Right atrium auricular region (tissue), 2 donors: ENCODE measurements at places on chromosomes 12 and 14.

GRCh38 chr12:120224304-120225199, 23.6 kb upstream of the RPLP0 start:
- DNase-seq: no peak

DNA sequence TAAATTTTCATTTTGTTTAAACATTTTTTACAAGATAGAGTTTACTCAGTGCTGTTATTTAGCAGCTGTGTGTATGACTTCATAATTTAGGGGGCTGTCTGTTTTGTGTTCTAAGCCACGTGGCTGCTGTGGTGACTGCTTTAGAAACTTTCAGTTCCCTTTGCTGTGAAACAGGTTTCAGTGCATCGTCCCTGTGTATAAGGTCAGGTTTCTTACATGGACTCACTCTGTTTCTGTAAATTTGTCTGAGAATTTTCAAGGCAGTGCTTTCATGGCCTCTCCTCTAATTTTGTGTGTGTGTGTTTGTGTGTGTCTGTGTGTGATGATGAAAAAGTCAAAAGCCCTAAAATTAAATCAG, 32.4 kb downstream of the BICD1 start:
- no peak for DNase-seq

DNA sequence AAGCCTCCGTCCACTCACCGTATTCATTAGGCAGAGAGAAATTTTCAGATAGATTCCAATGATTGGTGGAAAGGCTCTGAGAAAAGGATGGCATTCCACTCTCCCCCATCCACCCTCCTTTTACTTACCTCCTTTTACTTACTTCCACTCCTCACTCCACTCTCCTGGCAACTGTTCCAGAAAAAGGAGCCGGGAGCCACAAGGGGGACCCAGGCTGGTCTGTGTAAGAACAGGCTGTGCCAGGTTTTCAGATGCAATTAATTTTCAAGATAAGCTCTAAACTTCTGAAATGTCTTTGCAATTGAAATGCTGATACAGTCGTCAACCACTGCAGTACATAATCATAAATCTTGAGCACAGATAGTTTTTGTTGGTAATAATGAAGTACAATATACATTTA, 248.8 kb downstream of the ANO6 start:
- no peak for DNase-seq

DNA sequence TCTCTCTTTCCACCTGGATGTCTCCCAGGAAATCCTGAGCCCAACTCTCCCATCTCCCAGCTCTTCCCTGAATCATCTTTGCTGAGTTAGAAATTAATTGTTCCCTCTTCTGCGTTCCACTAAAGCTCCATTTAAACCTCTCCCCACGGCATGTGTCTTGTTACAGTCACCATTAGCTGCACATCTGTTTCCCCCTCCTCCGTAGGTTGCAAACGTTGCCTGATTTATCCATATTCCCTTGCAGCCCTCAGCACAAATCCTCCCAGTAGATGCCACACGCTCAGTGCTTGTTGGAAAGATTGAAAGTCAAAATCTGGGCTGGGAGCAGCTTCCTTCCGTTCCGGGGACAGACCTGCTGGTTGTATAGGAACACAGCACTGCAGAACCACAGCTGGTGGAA, 90.4 kb downstream of the SLC24A4 start:
- no peak for DNase-seq

- DNase-seq: no peak
These were observed 411.9 kb downstream of the FUT8 start for GRCh38 chr14:65824285-65824977.

DNA sequence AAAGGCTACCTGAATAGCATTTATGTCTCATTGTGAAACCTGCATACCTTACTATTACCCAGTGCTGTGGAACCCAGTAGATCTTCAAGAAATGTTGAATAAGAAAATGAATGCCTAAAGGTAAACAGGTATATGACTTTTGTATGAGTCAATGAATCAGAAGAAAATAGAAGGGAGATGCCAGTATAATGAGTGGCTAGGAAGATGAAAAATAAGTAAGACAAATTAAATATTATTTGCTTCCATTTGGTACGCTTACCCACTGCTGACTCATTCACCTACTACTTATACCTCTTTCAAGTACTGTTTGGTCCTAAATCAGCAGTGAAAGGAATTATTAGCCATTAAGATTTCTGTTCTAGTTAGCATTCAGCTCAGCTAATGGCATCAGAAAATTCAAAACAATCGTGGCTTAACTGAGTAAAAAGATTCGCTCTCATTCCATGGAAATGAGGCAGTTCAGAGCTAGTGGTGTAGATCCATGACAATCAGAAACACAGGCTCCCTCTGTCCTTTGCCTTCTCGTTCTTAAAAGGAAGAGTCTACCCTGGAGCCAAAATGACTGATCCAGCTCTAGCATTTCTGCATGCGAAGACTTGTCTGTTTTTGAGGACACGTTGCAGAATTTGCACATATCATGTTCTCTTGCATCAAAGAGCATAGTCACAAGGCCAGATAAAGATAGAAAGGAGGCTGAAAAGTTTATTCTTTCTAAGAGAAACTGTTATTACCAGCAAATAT, 705.8 kb upstream of the USP15 start:
- DNase-seq: no peak

DNA sequence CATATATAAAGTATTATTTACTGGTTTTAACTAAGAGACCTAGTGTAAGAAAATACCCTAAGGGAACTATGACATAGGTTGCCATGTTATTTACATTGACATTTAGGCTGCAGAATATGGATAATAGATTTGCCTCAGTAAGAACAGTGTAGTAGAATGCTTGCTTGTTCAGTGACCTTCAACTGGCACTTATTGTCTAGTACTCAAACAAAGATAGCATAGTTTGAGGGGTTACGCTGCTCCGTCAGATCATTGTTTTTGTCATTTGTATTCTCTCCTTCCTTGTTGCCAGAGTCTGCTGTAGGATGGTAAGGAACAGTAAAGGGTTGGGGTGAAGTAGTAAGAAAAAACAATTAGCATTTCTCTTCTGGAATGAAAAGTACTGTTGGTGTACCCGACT, 33.2 kb downstream of the TOGARAM1 start:
- no peak for DNase-seq

- no peak for DNase-seq
These were observed 523 bp upstream of the REP15 start for GRCh38 chr12:27695556-27696292.

GRCh38 chr14:104049576-104050240, 35.8 kb upstream of the ASPG start:
- no peak for DNase-seq

GRCh38 chr14:61281948-61282275, 774 bp upstream of the TMEM30B start:
- no peak for DNase-seq

GRCh38 chr12:26152507-26153102, 27.8 kb upstream of the BHLHE41 start:
- DNase-seq: no peak

- DNase-seq: no peak
These were observed 76.0 kb upstream of the ST8SIA1 start for GRCh38 chr12:22410486-22410885.

DNA sequence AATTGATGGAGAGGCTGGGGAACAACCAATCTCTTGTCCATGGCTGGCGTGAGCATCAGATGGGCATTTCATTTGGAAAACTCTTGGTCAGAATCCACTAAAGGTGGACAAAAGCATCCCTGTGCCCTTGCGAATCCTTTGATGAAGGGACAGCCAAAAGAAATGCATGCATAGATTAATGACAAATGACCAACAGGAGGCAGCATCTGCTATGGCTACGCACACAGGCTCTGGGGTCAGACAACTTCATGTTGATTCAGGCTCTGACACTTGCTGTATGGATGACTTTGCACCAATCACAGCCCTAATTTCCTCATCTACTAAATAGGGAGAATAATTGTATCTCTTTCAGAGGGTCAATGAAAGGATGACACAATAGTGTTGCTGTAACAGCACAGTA, 117.5 kb downstream of the ASCL4 start:
- no peak for DNase-seq

DNA sequence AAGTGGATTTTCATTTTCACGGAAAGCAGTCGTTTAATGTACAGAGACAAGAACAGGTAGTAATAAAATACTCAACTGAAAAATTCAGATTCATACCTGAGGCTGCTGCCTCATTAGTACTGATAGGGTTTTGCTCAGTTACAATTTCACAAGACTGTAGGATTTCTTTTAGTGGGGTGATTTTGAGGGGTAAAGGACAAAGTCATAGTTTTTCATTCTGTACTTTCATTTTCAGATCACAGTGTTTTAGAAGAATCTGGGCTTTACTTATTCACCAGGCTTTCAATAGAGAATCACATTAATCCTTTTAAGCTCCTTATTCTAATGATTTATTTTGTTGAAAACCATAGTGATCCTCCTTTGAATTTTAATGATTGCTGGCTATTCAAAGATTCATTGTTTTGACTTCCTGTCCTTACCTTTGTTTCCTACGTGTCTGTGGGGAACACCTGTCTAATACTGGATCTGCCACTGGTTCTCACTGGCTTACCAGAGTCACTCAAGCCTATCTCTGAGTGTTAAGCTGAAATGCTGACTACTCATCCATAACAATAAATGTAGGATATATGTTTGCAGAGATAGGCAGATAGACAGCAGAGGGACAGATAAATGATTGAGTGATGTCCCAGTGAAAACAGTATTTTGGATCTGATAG, 243.8 kb upstream of the NPAS3 start:
- no peak for DNase-seq

GRCh38 chr14:68372368-68372767, 420.5 kb downstream of the ZFP36L1 start:
- DNase-seq: no peak

GRCh38 chr12:26360062-26360461, 164.7 kb downstream of the SSPN start:
- no peak for DNase-seq

DNA sequence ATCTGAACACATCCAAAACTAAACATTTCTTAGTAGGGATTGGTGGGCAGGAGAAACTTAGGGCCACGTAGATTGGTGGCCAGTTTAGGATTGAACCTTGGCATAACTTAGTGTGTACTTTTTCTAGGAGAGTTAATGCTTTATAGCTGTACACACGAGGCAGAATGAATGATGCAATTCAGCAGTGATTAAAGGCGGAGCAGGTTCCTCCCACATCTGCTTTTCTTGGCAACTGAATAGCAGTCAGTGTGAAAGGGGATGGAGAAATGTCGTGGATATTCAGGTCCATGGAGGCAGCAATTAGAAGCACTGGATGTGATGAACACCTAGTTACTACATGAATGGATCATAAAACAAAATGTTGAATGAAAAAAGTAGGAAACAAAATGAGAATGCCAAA, 493.8 kb downstream of the FUT8 start:
- no peak for DNase-seq

GRCh38 chr12:63304887-63305316, 153.9 kb upstream of the AVPR1A start:
- no peak for DNase-seq

GRCh38 chr12:103928682-103929045, 1.5 kb upstream of the HSP90B1 start:
- DNase-seq: no peak
